Bronchial epithelial cell (primary cell): ENCODE measurements at places on chromosomes 1 and 21. TPM values are rescaled to one million over a fixed set of nuclear protein-coding genes. Genes with fewer than 3 reads are reported as not detected.

The MYBPH gene
- total RNA-seq: not detected in 2 replicates

The TBCE gene
- 16.4 and 25.0 TPM in 2 replicates for total RNA-seq

The SLC1A7 gene
- not detected in 2 replicates for total RNA-seq

The PLXNA2 gene
- 9.0 and 10.0 TPM in 2 replicates for total RNA-seq

The FAM72C gene
- total RNA-seq: not detected in 2 replicates

The SPRR1A gene
- total RNA-seq: 41.2 TPM in 1 of 2 replicates, not detected in the other

The YOD1 gene
- total RNA-seq: 12.8 and 15.3 TPM in 2 replicates

The BARHL2 gene
- total RNA-seq: not detected in 2 replicates

The TNFSF4 gene
- total RNA-seq: under 0.01 and 0.13 TPM in 2 replicates

The PRAMEF7 gene
- total RNA-seq: not detected in 2 replicates

The RRP1 gene
- 27.1 and 34.5 TPM in 2 replicates for total RNA-seq

The KCNE2 gene
- not detected in 2 replicates for total RNA-seq

The OR6F1 gene
- total RNA-seq: not detected in 2 replicates

The EIF2D gene
- 52.0 and 56.1 TPM in 2 replicates for total RNA-seq

The RALGPS2 gene
- 15.0 and 21.8 TPM in 2 replicates for total RNA-seq

The FAM177B gene
- total RNA-seq: 0.38 TPM in 1 of 2 replicates, not detected in the other

The COL9A2 gene
- under 0.01 and 0.13 TPM in 2 replicates for total RNA-seq

The TTF2 gene
- 10.8 and 11.6 TPM in 2 replicates for total RNA-seq

The FDPS gene
- 103 and 167 TPM in 2 replicates for total RNA-seq

The CASZ1 gene
- total RNA-seq: 9.2 and 12.7 TPM in 2 replicates
